Cardiac fibroblast (primary cell): ENCODE measurements at places on chromosomes 1 and 21.

DNA sequence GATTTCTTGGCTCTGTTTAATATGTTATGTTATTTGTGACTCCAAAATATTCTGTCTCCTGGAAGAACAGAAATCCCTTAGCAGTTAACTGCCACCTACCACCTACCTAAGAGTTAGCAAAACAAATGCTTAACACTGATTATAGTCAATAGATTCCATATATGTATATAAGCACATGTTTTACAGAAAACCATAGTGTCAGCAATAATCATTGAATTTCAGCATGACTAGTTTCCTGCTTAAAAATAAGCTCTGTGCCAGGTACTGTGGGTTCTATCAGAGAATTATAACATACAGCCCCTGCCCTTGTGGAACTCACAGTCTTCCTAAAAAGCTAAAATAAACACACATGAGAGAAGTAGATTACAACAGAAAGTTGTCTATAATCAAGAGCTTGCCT, 561.9 kb upstream of the CAMK1G start:
- no peak for DNase-seq

- no peak for DNase-seq
Observed at GRCh38 chr1:48979940-48980339, 203.2 kb upstream of the BEND5 start.

- no peak for DNase-seq
Observed at GRCh38 chr1:228012555-228012954, 5.8 kb downstream of the WNT3A start.

DNA sequence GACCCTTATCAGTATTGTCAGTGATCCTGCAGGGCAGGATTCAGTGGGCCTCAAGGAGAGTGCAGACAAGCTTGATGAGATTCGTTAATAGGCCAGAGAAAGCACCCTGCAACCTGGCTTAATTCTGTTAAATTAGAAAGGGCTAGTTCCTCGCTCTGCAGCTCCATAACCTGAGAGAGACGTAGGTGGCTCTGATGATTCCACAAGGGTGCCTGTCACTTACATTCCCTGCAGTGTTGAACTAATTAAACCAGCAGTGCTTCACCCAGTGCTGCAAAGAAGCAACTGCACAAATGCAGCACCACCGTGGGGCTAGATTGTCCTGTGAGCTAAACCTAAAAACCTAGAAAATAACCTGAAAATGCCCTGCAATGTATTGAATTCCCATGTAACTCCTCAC, 270.8 kb downstream of the CACNA1E start:
- DNase-seq = no peak

GRCh38 chr1:34235594-34235993, 58.9 kb downstream of the C1orf94 start:
- no peak for DNase-seq

DNA sequence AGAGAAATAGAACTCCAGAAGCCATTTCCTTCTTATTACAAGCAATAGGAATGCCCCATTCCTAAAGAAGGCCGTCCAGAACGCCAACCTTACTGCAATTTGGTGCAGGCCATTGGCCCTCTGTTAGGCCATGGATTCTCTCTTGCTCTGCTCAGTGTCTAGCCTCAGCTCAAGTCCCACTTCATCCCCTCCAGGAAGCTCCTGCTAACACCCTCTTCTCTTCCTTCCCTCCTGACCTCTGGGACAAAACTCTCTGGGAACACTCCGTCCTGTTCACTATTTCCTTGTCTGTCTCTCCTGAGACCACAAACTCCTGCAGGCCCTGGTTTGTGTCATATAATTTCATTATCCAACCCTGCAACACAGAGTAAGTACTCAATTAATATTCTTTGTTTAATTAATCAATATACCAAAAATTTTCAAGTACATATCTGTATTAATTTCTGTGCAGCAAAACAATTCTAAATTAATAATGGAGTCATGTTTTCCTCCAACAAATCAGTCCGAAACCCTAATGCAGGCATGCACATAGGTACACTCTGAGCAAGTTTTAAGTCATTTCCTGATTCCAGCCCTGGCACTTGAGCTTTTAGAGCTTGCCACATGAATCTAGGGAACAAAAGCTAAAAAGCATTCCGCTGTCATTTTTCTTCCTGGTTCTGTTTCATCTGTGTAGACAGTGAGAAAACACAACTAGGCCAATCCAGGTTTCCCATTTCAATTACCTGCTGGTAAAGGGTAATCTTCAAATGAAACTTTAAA, 245.3 kb downstream of the SETD4 start:
- no peak for DNase-seq

DNA sequence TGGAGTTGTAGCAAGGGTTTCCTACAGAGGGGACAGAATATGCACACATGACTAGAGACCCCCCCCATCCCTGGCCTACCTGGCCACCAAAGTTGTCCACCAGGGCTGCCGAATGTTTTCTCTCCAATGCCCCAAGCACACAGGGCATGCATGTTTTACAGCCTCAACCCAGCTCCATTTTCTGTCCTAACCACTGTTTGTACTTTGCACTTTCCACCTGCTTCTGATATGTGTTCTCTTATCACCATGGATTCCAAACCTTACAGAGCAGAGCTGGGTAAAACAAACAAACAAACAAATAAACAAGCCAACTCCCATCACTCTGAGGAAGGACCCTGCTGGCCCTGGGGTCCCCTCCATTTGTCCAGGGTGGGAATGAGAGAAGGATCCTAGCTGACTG, 27.3 kb downstream of the CLIC6 start:
- no peak for DNase-seq

GRCh38 chr1:71859806-71860205, 422.5 kb downstream of the NEGR1 start:
- DNase-seq = no peak

GRCh38 chr21:44874497-44875315, 1.2 kb upstream of the PTTG1IP start:
- DNase-seq = peak; percentile 39

DNA sequence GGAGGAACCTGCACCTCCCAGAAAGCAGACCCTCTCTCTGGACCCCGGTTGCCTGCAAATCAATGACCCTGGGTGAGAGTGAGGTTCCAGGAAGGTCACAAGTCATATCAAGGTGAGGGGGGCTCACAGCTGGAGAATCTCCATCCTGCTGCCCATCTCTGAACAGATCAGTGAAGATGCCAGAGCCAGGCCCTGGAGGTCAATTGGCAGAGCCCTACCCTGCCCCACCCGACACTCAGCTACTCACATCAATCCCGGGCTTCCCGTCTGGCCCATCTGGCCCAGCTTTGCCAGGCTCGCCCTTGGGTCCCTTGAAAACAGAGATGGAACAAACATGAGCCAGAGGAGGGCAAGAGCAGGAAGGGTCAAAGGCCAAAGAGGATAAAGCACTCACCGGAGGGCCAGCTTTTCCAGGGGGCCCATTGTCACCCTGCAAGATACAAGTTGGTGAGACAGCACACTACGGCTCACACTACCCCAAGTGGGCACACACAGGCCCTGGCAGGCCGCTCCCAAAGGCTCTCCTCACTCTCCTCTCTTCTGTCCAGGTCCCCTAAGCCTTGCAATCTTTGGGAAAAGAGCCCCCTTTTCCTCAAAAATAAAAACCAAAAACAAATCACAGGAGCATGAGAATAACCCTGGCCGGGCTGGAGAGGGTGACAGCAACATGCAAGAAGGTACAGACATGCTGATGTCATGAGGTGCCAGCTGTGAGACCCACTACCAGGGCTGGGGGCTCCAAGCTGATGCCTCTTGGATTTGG, 2.9 kb downstream of the COL9A2 start:
- no peak for DNase-seq

DNA sequence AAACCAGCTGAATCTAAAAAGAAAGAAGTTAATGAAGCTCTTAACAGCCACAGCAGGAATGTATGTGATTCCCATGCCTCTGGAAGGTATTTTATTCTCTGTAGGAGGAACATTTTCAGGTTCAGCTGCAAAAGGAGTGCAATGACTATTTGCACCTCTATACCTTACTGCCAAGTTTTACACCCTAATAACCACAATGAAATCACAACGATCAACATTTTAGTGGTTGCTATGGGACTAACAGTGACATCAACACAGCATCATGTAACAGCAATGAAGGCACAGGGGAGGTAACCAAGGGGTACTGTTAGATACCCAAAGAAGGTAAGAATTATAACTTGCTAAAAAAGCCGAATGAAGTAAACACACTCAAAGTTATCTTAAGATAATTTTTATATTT, 116.3 kb upstream of the HP1BP3 start:
- peak; percentile 28 for DNase-seq

- DNase-seq = no peak
Observed at GRCh38 chr1:28519946-28520725, 14.3 kb downstream of the RCC1 start.

- no peak for DNase-seq
Observed at GRCh38 chr1:53552981-53553733, 94.0 kb downstream of the DMRTB1 start.

- DNase-seq = peak; percentile 36
Observed at GRCh38 chr1:75616436-75617433, 5.8 kb upstream of the SLC44A5 start.

- DNase-seq = no peak
Observed at GRCh38 chr1:214593158-214593557, 9.8 kb upstream of the CENPF start.

- DNase-seq = no peak
Observed at GRCh38 chr21:42075686-42076471, 4.8 kb downstream of the UMODL1 start.

DNA sequence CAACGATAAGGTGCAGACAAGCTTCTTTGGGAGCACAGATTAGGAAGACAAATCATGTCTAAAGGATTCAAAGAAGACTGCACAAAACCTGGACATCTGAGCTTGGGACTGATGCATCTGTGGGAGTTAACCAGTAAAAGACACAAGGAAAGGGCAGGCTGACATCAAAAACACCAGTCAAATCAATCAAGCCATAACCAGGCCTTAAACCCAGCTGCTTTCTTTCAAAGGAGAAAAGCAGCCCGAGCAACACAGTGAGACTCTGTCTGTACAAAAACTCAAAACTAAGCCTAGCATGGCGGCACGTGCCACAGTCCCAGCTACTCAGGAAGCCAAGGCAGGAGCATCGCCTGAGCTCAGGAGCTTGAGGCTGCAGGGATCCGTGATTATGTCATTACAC, 411.6 kb downstream of the SMYD3 start:
- DNase-seq = no peak

GRCh38 chr21:43768868-43769167, 7.3 kb downstream of the CSTB start:
- DNase-seq = no peak

- peak; percentile 33 for DNase-seq
Observed at GRCh38 chr21:18832950-18833349, 429.4 kb upstream of the TMPRSS15 start.

DNA sequence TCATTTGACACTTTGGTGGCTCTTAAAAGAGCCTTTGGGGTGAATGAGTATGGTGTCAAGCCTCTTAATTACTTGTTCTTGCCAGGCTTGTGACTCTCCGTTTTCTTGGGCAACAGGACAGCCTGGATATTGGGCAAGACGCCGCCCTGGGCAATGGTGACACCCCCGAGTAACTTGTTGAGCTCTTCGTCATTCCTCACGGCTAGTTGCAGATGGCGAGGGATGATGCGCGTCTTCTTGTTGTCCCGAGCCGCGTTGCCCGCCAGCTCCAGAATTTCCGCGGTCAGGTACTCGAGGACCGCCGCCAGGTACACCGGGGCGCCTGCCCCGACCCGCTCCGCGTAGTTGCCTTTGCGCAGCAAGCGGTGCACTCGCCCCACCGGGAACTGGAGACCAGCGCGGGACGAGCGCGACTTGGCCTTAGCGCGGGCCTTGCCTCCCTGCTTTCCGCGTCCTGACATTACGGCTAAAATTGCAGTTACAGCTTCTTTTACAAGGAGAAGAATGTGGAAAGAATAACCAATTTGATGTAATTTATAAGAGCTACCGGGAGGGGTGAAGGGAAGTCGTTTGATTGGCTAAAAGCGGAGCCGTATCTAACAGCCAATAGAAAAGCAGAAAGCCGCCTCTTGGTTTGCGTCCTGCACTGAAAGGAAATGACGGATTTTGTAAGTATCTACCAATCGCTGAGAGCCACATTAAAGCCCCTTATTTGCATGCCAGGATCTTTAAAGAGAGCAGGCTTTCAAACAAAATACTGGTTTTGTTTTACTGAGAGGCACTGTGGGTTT, 11.7 kb upstream of the BOLA1 start:
- peak; percentile 99 for DNase-seq

- DNase-seq = no peak
Observed at GRCh38 chr1:159866905-159867663, 4.6 kb upstream of the VSIG8 start.

DNA sequence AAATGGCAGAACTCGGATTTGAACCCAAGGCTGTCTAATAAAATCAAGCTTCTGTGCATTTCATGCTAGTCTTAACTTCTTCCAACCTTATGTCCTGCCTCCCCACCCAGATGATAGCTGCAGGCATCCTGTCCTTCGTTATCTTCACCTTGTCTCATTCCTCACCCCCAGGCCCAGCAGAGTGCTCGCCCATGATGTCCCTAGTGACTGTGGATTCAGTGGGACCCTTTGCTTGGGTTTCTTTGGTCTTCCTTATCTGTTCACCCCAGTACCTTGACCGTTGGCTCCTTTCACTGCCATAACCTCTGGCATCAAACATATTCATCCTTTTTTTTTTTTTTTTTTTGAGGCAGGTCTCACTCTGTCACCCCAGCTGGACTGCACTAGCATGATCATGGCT, 5.6 kb upstream of the BSDC1 start:
- no peak for DNase-seq

- DNase-seq = no peak
Observed at GRCh38 chr1:170470121-170470520, 61.8 kb upstream of the GORAB start.

GRCh38 chr1:221392453-221392852, 349.4 kb downstream of the DUSP10 start:
- peak; percentile 87 for DNase-seq

DNA sequence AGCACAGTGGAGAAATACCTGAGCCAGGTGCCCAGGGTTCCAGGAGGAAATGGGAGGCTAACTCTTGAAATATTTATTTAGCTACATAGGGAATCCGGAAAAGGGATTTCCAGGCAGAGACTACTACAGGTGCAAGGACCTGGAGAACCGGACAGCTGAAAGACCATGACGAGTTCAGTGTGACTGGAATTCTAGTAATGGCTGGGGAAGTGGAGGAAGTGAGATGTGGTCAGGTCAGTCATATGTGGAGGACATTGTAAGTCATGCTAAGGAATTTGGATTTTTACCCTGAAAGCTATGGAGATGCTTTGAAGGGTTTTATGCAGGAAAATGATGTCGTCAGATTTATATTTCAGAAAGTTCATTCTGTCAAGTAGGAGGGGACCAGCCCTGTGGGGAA, 1.8 kb downstream of the CAP1 start:
- no peak for DNase-seq

DNA sequence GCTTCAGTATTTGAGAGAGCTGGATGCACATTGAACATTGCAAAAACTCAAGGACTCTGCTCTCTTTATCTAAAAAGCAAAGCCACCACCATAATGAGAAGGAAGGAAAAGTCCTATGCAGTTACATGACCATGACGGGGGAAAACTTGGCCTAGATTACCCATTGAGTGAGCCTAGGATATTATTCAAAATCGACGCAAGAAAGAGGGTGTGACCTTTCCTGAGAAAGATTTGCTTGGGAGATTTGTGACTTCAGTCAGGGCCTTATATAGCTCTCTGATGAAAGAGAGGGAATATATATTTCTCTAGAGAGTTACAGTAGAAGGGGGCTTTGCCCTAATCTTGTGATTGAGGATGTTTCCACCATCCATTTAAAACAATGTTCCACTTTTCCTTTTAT, 153.0 kb upstream of the DPYD start:
- no peak for DNase-seq
